ENCODE measurements at places on chromosomes 7 and 10.
A peak's percentile ranks its signal among the peaks of the same experiment; 100 is the strongest.

DNA sequence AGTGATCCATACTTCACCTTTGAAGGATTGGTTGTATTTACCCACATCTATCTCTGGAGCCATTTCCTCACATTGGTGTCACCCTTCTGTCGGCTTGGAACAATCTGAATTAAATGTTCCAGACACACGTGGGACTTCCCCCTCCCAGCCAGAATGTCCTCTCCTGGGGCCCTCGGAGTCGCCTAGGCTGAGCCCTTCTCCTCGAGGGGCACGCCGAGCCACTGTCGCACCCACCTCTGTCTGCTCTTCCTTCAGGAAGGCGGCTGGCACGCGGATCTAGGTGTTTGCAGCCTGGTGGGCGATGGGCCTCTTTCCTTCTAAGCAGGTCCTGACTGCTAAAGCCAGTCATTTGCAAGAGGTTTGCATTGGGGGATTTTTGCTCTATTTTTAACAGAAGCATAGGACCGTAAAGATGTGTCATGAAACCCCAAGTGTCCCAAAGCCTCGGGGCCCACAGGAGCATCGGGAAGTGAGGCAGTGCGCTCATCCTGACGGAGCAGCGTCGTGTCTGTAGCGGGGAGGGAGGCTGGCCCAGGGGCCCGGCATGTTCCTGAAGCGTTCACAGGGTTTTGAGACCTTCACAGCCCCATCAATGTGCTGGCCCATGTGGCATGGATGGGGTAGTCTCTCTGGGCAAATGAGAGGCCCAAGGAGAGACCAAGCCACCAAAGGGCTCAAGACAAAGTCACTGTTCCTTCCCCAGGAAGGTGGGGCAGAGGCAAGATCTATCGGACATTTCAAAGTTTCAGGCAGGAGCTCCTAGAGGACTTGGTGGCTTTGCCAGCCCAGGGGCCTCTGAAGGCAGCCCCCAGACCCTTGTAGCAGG lies 86.7 kb downstream of the RGS10 start:
- DNase-seq = no peak

- DNase-seq = no peak
Observed at GRCh38 chr7:32522746-32523530, 27.6 kb downstream of the AVL9 start.

DNA sequence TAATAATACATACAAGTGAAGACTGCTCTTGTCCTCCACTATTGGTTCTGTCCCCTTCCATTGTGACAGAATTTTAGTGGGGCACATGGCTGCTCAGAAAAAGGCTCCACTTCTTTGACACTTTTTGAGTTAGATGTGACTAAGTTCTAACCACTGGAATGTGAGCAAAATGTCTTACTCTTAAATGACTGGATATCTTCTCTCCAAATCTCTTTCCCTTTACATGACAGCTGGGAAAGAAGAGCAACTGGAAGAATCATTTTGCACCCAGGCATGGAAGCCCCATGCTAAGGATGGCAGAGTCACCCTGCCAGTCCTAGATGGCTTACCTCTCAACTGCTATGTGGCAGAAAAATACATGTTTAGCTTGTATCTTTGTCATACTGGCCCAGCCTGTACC lies 97.7 kb downstream of the CACNA2D1 start:
- no peak for DNase-seq

GRCh38 chr7:95593343-95593742 lies 3.0 kb downstream of the PDK4 start:
- no peak for DNase-seq

- DNase-seq = peak; percentile 29
Observed at GRCh38 chr10:23095966-23096801, 805 bp downstream of the MSRB2 start.

DNA sequence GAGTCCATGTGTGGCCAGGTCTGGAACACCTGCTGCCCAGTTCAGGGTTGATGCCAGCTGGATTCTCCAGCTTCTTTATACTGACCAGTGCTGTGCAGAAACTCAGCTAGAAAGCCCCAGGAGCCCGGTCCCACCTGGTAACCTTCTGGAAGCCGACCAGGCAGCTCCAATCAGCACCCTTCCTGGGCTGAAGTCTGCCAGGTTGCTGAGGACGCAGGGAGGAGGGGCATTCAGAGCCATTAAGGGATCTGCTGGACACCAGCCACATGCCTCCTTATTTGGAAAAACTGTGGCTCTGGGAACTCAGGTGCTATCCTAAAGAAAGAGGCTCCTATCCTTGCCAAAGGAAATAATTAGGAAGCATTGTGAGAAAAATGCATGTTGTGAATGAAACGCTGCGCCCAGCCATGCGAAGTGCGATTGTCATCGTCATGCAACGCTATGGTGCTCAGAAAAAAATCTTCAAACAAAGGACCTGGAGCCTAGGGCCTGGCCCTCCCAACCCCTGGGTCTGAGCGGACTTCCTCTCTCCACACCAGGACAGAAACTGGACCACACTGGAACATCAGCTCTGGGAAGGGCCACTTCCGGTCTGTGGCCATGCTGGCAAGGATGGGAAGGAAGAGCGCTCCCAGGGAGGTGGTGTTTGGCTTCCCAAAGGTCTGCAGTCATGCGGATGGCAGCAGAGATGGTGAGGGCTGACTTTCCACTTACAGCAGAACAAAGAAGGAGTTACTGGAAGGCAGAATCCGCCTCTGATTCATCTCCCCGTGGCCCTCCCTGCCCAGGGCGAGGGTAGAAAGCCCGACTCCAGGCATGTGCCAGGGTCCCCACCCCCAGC lies 90.1 kb downstream of the FAM53B start:
- no peak for DNase-seq

GRCh38 chr10:110845756-110846620 lies 25.7 kb upstream of the PDCD4 start:
- DNase-seq = no peak

DNA sequence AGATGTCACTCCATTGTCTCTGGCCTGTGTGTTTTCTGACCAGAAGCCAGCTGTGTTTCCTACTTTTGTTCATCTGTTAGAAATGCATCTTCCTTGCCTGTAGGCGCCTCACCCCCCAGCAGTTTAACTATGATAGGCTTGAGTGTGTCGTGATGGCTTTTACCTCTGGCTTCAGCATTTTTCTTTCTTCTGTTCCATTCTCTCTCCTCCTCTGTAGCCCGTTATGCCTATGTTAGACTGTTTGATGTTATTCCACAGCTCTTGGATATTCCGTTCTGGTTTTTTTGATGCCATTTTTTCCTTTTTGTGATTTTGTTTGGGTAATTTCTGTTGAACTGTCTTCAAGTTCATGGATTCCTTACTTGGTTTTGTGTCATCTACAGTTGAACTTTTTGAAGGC lies 17.9 kb downstream of the MMP21 start:
- no peak for DNase-seq

GRCh38 chr7:155090684-155091083 lies 20.6 kb downstream of the HTR5A start:
- DNase-seq = no peak

DNA sequence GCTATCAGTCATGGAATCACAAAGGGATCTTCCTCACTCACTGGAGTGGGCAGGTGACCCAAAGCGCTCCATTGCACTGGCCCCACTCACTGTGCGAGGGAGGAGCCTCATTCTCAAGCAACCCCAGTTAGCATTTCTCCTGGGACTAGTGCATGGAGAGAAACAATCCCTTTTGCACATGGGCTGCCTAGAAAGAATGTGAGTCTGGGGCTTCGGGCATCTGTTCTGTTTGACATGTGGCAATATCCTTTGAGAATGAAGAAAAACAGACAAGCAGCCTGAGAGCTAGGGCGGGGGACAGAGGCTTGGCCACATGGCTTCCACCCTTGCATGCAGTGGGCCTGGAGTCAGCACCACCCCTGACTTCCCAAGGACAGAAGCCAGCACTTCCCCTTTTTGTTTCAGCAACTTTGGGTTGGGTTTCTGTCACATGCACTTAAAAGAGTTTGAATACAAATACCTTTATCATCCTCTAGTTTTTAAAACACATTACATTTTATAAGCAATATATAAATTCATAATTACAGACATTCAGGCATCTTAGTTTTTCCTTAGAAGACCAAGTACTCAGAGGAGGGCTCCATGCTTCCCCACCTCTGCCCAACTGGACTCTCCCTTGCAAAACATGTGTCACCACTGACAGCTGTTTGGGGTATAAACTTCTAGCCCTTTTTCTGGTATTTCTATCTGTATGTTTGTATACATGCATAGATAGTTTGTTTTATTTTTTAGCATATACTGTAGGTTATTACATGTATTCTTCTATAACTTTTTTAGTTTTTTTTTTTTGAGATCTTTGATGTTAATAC lies 73.8 kb downstream of the RBM20 start:
- no peak for DNase-seq

DNA sequence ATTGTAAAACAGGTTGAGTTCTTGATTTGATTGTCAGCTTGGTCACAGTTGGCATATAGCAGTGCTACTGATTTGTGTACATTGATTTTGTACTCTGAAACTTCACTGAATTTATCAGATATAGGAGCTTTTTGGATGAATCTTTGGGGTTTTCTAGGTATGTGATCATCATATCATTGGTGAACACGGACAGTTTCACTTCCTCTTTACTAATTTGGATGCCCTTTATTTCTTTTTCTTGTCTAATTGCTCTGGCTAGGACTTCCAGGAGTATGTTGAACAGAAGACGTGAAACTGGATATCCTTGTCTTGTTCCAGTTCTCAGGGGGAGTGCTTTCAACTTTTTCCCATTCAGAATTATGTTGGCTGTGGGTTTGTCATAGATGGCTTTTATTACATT lies 86.9 kb downstream of the EXOC4 start:
- DNase-seq = no peak

GRCh38 chr10:102665904-102666509 lies 21.7 kb downstream of the TRIM8 start:
- no peak for DNase-seq

- DNase-seq = peak; percentile 19
Observed at GRCh38 chr10:74824184-74824899, 2.1 kb upstream of the KAT6B start.

- no peak for DNase-seq
Observed at GRCh38 chr7:158606671-158607424, 19.2 kb upstream of the PTPRN2 start.

GRCh38 chr10:43166207-43166879 lies 28.1 kb downstream of the CSGALNACT2 start:
- no peak for DNase-seq

DNA sequence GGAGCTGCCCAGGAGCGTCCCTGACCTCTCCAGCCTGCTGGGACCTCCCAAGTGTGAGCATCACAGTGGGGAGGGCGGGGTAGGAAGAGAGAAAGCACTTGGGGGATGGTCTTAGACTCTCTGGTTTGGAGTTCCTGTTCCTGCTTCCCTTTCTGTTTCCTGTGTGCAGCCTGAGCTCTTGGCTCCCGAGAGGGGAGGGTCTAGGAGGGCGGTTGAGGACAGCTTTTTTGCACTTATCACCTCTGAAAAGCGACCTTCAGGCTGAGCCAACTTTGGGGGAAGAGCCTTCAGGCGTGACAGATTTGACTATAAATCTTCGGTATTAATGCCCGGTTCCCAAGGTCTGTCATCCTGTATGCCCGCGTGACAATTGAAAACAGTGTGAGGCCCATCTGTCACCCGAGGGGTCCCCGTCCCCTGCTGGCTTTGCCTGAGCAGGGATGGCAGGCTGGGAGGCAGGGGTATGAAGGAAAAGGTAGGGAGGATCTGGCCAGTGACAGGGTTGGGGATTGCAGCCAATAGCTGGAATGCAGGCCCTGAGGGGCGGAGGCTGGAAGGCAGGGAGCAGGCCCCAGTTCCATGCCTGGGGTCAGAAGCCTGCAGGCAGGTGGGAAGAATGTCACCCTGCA lies 78.6 kb downstream of the CDH23 start:
- DNase-seq = no peak

DNA sequence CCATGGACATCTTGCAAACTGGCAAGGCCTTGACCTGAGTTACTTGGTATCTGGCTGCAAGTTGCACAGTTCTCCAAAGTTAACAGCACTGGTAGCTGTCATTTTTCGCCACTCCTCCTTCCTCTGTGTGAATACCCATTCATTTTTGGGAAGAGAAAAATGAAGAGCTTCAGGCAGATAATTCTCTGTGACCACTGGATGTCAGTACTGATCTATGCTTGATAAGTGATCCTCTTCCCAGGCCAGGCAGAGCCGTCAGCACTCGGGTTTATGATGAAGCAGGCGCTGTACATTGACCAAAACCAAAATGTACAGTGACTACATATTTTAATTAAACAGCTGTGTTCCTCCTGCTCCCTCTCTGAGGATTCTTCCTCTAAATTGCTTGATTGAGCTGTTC lies 55.9 kb upstream of the PDZD8 start:
- no peak for DNase-seq

- DNase-seq = no peak
Observed at GRCh38 chr7:120353171-120353570, 80.2 kb downstream of the KCND2 start.

- no peak for DNase-seq
Observed at GRCh38 chr10:5911670-5912069, 21.6 kb downstream of the FBH1 start.

- no peak for DNase-seq
Observed at GRCh38 chr10:131876508-131876907, 24.3 kb upstream of the PPP2R2D start.

GRCh38 chr7:151125470-151125845 lies 39.2 kb downstream of the AGAP3 start:
- no peak for DNase-seq

GRCh38 chr10:68135922-68136792 lies 26.9 kb downstream of the MYPN start:
- no peak for DNase-seq

DNA sequence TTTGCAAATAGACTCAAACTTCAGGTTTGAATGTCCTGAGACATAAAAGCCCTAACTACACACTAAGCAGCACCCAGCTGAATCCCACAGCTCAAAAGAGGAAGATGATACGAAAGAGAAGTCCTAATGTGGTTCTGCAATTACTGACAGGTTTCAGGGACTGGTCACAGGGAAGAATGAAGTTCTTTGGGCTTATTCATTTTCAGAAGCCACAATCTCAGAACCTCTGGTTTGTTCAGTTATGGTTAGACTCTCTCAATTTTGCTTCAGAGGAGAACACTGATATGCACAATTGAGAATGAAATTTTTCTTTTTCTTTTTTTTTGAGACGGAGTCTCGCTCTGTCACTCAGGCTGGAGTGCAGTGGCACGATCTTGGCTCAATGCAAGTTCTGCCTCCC lies 94.6 kb upstream of the FAM180A start:
- no peak for DNase-seq

DNA sequence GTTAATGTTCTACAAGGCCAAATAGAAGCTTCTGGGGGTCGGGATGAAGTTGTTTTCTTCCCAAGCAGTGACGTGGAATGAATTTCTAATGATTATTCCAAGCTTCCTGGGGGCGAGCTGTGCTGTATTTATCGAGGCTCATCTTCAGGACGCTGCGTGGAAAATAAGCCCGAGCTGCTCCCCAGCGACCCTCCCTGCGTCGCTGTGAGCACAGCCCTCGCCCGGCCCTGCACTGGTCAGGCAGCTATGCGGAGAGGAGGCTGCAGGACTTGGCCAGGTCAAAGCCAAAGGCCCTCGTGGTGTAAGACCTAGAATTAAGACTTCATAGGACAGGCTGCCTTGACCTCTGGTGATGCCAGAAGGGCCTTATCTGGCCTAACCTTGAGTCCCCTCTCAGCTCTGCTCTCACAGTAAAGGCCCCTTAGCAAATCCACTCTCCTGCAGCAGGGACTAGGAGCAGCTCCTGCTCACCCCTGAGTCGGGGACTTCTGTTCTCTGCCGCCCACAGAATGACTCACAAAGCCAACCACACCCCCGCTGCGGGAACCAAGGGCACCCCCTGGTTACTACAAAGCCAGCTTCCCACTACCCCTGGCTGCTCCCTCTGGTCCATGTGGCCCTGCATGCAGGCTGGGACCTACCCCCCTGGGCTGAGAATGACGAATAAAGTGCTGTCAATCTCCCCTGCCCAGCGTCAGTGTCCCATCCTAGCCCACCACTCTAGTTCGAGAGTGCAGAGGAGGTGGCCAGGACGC lies 501.6 kb downstream of the TCERG1L start:
- DNase-seq = no peak

GRCh38 chr10:49140304-49141177 lies 6.7 kb upstream of the FAM170B start:
- DNase-seq = no peak

Measured in CD4-positive, alpha-beta T cell treated with Interleukin-6 at 100 ng/mL for 8 hours (primary cell).